ENCODE measurements at places on chromosomes 7 and 10.

DNA sequence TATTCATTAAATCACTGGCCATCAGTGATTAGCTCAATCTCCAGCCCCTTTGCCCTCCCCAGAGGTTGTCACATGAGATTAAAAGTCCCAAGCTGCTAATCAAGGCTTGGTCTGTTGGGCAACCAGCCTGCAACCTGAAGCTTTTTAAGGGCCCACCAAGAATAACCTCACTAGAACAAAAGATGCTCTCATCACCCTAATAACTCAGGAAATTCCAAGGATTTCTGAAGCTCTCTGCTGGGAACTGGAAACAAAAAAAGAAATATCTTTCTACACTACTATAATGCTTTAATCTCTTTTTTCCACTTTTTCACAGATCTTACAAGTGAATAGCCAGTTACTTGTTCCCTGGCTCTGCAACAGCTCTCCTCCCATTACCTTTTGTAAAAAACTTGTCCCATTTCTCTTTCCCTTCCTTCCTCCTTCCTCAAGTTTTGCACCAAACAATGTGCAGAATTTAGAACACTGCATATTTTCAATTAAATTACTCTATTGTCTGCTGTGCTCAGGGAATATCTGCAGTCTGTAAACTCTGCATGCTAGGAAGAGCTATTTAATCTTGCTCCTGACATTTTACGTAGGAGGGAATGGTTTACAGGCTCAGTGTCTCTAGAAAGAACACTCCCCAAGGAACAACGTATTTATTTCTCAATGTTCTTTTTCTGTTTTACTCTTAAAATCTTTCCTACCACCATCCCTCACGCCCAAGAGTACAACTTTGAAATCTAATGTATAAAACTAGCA is 169.1 kb downstream of the IMMP2L start:
- no peak for DNase-seq

GRCh38 chr10:18572959-18573561 is 78.3 kb downstream of the NSUN6 start:
- no peak for DNase-seq

- no peak for DNase-seq
Measured at GRCh38 chr10:43970717-43971116, 322.0 kb upstream of the ZNF32 start.

GRCh38 chr10:5976512-5977470 is 552 bp downstream of the IL15RA start:
- peak; percentile 30 for DNase-seq

- DNase-seq: no peak
Measured at GRCh38 chr7:41219276-41219675, 483.6 kb downstream of the INHBA start.

DNA sequence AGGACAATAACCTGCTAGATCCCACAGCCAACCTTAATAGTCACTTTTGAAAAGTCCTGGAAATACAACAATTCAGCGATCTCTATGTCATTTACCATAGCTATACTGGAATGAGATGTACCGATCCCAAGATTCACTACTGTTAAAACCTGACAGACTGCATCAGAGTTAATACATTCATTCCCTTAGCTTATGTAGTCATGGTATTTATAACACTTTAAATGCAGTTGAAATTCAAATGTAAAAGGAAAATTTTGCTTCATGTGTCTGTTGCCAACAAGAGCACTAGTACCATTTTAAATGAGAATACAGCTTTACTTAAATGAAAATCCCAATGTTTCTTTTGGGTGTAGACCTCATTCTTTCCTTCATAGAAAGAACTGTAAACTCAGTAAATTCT is 11.1 kb upstream of the GGCT start:
- DNase-seq: no peak

GRCh38 chr7:26356929-26357798 is 65.5 kb downstream of the SNX10 start:
- DNase-seq: no peak

DNA sequence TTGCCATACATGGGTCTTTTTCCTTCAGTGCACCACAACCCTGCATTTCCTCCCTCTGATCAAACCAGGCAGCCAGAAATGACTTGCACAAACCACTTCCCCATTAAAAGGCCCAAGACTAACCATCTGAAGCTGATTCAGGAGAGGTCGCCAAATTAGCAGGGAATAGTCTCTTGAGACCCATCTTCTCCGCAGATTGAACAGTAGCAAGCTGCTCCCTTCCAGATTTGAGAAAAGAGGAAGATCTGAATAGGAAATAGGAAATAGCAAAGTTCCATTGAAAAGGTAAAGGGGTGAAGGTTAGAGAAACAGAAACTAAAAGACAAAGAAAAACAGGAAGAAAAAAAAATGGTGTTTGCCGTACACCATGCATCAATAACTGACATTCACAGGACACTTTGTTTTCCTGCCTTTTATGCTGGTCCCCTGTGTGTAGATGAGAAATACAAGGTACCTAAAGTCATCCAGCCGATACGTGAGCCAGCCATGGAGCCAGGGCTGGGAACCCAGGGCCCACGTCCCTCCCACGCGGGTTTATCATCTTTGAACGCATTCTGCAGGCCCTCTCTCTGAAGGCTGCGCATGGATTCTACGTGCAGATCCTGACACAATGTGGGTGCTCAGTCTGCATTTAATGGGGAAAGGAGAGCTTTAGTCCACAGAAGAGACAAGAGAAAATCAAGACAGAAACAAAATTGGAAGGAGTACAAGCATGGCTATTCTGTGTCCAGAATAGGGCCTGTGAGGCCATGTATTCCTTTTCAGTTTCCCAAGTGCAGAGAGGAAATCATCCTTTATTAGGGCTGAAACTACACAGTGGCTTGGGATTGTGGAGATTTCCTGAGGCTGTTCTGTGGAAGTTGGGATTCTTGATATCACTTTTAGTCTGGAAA is 268.4 kb upstream of the NPVF start:
- DNase-seq: no peak

- no peak for DNase-seq
Measured at GRCh38 chr7:5020098-5020497, 25.6 kb upstream of the RBAK start.

- DNase-seq: no peak
Measured at GRCh38 chr10:74021248-74022055, 23.5 kb downstream of the VCL start.

DNA sequence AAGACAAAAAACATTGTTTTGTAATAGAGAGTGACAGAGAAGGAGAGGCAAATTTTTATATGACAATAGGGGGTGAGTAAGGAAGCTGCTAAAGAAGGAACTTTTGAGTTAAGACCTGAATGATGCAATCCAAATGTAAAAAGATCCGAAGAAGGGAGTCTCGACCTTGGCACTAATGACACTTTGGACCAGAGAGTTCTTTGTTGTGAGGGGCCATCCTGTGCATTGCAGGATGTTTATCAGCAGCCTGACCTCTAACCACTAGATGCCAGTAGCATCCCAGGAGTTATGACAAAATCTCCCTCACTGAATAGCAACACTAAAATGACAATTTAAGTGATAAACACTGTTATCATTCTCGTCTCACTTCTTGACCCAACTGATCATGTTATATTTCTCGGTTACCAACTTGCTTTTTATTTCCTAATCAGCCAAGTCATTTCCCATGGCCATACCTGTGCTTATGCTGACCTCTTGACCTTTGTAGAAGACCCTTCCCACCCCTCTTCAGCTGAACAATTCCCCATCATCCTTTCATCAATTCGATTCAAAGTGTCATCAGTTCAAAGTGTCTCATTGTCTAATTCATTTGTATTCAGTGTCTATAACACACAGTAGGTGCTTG is 30.0 kb downstream of the DGKI start:
- no peak for DNase-seq
